ENCODE measurements at places on chromosomes 7 and 10. TPM values are rescaled to one million over a fixed set of nuclear protein-coding genes. Genes with fewer than 3 reads are reported as not detected.

Gene MCM10
- total RNA-seq, result 1.8 TPM

DNA sequence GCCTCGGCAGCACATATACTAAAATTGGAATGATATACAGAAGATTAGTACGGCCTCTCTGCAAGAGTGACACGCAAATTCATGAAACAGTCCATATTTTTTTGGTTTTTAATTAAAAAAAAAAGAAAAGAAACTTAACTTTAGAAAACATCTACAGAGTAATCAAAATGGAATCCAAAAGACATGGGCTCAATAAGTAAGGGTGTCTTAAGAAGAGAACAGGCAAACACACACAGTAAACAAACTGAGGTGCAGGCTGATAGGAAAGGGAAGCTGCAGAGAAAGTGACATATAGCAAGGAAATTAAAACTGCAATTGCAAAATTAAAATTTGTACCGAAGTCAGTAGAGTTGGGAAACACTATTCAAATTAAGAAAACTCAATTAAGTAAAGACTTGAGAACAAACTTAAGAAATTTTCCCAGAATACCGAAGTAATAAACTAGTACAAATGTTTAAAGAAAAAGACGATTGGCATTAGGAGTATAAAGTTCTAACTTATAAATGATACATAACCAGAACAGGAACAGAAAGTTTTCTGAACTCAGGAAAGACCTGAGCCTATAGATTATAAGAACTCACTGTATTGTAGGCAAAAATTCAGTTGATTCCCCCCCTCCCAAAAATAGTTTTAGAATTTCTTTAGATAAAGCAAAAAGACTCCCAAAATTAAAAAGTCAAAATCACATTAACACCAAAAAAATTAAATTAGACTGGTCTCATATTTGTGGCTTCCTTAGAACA is 16.3 kb downstream of the MTPN start:
- no peak for DNase-seq

DNA sequence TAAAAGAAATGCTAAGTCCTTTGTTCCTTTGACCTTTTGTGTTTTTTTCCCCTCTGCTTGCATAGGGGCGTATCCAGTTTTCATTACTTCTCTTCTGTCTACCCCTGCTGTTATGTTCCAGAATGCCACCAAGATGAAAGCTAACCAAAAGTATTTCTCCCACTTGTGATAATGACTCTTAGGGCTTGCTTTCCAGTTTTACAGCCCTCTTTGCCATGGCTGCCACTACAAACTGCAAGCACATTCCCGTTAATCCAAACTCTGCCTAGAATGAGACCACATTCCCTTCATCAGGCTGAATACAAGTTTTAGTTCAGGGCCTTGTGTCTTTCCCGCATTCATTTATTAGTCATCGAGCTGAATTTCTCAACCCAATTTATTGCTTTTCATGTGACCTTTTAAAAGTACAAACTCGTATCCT is 23.6 kb upstream of the CD36 start:
- no peak for DNase-seq

DNA sequence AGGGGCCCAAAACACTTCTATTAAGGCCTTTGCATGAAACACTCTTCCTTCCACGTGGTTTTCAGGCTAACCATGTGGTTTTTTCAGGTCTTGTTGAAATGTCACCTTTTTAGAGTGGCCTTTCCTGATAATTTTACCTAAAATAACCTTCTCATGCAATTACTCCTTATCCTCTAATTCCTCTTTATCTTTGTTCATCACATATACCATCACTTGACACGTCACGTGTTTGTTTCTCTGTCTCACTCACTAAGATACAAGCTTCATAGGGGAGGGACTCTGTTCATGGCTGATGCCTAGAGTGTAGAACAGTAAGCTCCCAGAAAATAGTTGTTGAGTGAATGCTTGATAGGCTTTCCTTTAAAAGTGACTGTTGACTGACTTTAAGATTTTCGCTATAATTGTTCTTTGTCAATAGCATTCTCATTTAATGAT is 63.7 kb downstream of the ST7 start:
- DNase-seq, result no peak

DNA sequence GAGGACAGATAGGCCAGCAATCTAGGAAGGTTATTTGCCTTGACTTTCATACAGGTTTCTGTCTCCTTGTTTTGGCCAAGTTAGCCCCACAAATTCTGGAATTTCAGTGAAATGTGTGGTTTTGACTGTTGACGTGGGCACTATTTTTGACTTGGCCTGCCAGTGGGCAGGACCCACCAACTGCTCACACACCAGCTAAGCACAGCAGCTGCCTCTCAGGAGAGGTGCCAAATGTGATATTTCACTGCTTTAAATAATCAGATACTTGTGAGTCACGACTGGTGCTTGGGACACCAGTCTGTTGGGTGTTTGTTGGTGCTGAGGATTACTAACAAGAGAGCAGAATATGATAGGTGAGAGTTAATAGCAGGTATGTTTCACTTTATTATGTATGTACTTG is 409.7 kb upstream of the MTPN start:
- no peak for DNase-seq
